ENCODE measurements at places on chromosomes 12 and 14.
A peak's percentile ranks its signal among the peaks of the same experiment; 100 is the strongest.

DNA sequence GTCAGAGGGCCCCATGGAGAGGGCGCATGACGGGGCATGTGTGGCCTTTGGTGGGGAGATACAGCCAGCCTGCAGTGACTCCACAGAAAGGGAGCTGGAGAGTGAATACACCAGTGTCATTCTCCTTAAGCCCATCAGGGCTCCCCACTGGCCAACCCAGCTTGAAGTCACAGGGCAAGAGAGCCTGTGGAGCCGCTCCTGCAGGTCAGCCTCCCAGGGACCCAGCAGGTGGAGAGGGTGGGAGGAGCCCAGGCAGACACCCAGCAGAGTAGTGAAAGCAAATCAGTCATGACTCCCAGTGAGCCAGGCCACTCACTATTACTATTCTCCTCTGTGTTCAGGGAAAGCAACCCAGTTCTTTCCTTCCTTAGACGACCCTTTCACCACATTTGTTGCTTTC lies 110.0 kb upstream of the CPM start:
- peak; percentile 24 for DNase-seq

DNA sequence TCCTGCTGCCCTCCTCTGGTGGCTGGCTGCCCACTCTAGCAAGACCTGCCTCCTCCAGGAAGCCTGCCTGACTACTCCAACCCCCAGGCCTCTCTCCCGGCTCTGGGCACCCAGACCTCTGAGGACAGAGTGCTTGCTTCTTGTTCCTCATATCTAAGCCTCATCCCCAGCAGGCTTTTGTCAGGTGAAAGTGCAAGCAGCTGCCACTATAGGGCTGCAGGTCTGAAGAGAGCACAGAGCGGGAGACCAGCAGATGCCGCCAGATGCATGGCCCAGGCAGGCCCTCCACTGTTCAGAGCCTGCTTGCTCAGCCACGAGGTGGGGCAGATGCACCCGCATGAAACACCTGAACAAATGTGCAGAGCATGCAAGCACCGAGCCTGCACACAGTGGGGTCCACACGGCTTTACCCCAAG lies 73.0 kb downstream of the SERPINA3 start:
- DNase-seq: no peak

- no peak for DNase-seq
Measured at GRCh38 chr12:131230340-131231031, 276.8 kb downstream of the ADGRD1 start.

GRCh38 chr12:22380031-22380430 lies 45.5 kb upstream of the ST8SIA1 start:
- no peak for DNase-seq

GRCh38 chr12:111636209-111636945 lies 37.3 kb upstream of the ATXN2 start:
- DNase-seq: no peak

DNA sequence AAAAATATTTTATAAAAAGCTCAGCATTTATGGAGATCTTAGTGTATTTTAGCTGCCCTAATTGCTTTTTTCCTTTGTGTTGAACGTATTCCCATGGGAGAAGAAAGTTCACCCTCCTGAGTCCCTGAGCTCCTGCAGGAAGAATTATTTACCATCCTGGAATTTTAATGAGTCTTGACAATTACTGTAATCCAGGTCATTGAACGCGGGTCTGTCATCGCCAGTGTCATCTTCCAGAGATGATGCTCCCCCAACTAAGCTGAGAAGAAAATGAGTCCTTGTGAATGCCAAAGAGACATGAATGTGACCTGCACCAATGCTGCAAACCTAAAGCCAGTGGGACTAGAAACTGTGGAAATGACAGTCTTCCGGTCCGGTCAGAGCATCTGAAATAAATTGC lies 129.5 kb downstream of the FBXL14 start:
- no peak for DNase-seq

- DNase-seq: peak; percentile 73
Measured at GRCh38 chr12:76037130-76038103, 5.8 kb upstream of the PHLDA1 start.

DNA sequence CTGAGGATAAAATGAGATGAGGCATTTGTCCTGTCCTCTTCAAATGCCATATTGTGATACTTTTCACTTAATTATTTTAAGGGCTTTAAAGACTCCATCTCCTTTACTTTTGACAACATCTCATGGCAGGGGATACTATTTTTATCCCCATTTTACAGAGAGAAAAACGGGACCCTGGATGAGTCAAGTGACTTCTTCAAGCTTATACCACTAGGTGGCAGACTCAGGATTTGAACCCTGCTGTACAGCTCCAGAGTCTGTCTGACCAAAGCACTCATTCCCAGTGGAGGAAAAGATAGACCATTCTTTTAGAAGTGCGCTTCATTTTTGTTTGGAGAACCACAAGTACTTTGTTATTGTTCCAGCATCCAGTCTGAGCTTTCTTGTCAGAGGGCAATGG lies 1.7 kb upstream of the SMOC1 start:
- peak; percentile 10 for DNase-seq

DNA sequence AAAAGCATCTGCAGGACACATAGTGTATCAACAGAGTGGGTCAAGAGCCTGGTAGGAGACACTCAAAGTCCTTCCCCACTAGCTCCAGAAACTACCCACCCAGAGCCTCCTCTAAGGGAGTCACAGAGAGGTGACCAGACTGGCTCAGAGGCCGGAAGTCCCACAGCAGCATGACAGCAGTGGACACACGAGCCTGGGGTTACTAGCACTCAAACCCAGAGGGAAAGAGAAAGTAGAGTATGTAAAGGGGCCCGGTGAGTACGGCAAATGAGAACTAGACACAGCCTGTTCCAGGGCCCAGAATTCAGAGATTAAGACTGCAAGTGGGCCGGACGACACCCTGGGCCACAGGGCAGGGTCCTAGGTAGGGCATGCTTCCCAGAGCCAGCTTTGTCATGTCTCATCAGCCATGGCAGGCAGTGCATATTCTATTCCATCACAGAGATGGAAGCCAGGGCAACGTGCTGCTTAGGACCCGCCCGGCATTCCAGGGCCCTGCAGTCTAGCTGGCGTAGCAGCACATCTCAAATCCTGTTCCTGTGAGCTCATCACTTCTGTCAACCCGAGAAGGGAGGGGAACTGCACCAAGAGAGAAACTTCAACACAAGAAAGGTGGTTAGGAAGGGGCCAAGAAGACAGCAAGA lies 4.2 kb downstream of the IFFO1 start:
- no peak for DNase-seq

DNA sequence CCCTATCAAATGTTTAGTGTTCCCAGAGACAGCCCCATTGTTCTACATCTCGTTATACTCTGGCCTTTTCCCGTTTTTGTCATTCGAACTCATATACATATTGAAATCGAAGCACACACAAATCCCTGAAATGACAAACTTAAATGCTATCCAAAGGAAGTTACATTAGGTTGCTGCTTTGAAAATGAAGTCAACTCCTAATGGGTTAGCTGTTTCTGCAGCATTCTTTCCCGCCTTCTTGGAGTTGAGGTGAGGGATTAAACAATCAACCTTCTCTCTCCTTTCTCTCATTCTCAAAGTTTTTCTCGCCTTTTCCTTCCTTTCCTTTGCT lies 642 bp upstream of the PHC1 start:
- DNase-seq: no peak

DNA sequence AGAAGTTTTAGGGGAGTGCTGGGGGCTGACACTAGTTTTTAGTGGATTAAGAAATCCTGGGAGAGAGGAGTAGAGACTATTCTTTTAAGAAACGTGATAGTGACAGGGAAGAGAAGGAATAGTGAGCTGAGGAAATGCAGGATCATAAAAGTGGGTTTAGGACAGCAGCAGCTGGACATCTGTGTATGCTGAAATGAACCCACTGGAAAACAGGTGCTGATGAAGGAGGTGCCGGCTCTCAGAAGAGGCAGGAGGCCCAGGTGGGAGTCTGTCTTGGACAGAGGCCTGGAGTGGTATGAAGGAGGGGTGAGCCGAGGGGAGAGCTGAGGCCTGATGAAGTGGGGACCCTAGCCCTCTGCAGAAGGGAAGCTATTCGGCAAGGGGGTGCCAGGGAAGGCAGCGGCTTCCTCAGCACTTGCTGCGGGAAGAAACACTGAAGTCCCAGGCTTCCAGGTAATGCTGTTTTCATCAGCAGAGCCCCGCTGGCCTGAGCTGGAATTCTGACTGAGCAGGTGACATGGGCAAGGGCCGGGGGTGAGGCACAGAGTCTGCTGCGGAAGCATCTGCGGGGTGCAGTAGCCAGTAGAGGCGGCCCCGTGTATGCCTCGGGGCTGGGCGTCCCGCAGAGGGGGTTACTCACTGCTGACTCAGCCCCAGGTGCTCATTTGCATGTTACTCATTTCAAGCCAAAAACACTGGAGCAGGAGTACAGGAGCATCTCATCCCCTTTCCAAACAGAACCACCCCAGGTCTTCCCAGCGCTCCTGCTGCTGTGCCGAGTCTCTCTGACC lies 89.7 kb downstream of the TMCC3 start:
- no peak for DNase-seq

- DNase-seq: no peak
Measured at GRCh38 chr14:53215101-53215500, 62.0 kb upstream of the DDHD1 start.

GRCh38 chr12:30979371-30980259 lies 53.1 kb downstream of the TSPAN11 start:
- DNase-seq: no peak

DNA sequence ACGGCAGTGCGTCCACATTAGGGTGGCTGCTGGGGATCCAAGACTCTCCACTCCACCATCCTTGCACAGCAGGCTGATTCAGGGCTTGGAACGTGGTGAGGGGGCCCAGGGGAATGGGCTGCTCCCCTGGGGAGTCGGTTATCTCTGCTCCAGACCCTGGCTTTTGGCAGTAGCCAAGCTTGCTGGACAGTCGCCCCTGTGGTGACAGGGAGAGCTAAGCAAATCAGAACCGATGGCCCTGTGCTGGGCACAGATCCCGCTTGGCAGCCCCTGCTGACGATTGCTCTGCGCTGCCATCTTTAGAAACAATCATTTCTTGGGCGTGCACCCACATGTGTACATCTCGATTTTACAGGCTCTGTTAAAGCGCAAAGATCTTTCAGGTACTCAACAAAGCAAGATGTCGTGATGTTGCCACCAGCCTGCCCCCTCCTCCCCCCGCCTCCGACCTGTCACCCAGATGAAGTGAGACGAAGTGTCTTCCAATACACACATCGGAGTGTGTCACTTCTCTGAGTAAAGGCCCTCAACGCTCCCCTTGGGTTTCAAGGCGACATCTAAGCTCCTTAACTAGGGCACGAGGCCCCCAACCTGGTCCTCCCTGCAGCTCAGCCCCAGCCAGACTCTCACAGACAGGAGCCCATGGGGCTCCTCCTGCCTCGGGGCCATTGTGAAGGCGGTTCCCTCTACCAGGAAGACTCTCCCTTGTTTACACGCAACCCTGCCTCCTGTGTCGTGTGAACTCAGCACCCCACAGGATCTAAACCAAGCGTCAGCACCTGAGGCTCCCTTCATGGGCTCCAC lies 55.6 kb downstream of the PITPNM2 start:
- DNase-seq: no peak

- no peak for DNase-seq
Measured at GRCh38 chr14:58288106-58288792, 10.1 kb upstream of the ARID4A start.

GRCh38 chr12:10140001-10140400 lies 10.0 kb upstream of the CLEC7A start:
- DNase-seq: peak; percentile 46

DNA sequence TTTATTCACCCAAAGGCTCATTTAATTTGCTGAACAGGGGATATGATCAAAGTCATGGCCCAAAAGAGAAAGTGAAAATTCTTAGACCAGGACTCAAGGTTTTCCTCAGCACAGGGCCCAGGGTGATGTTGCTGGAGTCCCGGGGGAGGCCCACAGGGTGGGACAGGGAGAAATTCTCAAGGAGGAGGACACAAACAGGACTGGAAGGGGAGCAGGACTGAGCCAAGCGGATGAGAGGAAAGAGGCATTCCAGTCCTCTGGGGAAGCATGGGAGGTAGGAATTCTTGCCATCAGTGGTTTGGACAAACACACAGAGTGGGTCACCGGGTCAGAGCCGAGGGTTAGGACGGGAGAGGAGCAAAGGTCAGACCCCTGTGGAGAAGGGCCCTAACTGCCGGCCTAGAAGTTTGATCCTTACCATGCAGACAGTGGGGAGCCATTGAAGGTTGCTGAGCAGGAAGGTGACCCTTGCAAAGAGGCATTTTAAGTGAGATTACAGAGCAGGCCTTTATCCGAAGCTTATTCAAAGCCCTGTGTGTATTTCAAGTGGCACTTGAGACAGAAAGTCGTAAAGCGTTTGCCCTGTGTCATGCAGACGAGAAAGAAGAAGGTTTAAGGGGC lies 68.4 kb upstream of the PTGR2 start:
- DNase-seq: no peak

DNA sequence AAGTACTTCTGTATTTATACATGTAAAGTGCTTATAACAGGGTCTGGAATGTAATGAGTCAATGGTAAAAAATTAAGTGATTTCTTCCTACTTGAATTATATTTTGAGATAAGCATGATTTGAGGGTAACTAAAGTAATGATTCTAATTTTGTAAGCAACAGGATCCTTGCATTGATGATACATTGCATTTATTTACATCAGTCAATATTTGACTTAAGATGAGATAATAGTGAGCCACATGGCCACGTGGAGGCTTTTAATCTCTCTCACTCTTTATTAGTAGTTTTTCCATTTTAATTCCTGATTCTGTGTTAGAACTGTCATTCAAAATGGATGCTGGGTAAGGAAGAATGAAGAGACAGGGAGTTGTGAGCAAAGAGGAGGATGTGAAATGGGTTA lies 298.1 kb upstream of the PRICKLE1 start:
- DNase-seq: no peak

- no peak for DNase-seq
Measured at GRCh38 chr12:54631551-54631950, 3.1 kb downstream of the LACRT start.

DNA sequence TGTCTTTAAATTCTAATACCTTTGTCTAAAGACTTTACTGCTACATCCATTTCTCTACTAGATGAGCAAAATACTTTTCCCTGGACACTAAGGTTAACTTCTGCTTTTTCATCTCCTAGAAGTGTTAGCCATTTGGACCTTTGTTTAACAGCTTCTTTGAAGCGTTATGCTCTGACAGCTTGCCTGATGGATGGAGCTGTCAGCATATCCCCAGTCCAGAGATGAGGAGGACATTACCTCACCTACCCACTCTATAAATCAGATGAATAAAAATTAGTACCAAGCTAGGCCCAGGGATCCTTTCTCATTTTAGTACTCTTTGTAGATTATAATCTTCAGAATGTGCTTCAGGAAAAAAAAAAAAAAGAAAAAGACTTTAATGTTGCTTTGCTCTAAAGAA lies 222.7 kb downstream of the PELI2 start:
- DNase-seq: no peak

GRCh38 chr12:70317781-70318180 lies 48.3 kb upstream of the KCNMB4 start:
- DNase-seq: no peak
